ENCODE measurements at places on chromosomes 7 and 10. TPM values are rescaled to one million over a fixed set of nuclear protein-coding genes. Genes with fewer than 3 reads are reported as not detected.

Gene TMEM229A
- not detected for total RNA-seq

Gene IKZF5
- total RNA-seq = 7.5 TPM

Gene KNDC1
- not detected for total RNA-seq

Gene VSTM4
- 4.1 TPM for total RNA-seq

Gene NRCAM
- total RNA-seq = 1.5 TPM

Gene PKD2L1
- total RNA-seq = 1.9 TPM

- H3K27me3 ChIP-seq = no peaks in the 10 kb centered on the region
- no peaks in the 10 kb centered on the region for H3K4me1 ChIP-seq
- H3K36me3 ChIP-seq = no peaks in the 10 kb centered on the region
- no peak overlapping the region for H3K4me3 ChIP-seq
- no peak overlapping the region for H3K27ac ChIP-seq
These were observed 78.1 kb downstream of the TRRAP start for GRCh38 chr7:98956469-98956868.

DNA sequence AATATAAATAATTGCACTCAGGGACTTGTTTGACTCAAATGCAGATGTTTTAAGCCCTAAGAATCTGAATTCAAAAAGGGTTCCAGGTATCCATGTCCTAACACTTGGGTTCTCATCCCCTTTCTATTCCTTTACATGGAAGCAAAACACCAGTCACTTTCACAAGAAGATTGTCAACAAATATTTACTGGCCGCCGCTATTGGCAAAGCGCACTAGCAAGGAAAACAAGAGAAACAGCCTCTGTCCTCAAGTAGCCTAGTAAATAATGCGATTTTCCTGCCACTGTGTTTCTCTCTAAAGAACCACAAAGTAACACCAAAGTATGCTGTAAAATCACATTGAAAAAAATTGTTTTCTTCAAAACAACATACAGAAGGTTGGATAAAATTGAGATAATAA lies 66.7 kb upstream of the EZH2 start:
- no peaks in the 10 kb centered on the region for H3K36me3 ChIP-seq
- DNase-seq = no peak
- no peaks in the 10 kb centered on the region for H3K27me3 ChIP-seq
- H3K4me3 ChIP-seq = no peak overlapping the region
- no peaks in the 10 kb centered on the region for H3K4me1 ChIP-seq

DNA sequence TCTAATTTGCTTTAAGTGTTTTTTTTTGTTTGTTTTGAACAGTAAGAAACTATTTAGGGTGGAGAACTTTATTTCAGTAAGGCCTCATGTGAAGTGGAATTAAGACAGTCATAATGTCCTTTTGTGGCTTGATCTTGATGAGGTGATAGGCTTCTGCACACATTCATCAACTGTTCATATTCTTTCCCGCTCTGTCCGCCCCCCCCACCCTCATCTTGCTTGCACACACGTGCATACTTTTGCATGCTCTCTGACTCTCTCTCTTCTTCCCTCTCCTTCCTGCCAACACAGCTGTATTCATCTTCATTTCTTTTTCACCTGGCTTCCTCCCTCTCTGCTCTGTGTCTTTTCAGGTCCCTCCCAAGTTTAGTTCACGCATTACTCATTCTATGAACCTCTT lies 429.6 kb downstream of the AUTS2 start:
- no peaks in the 10 kb centered on the region for H3K36me3 ChIP-seq
- H3K27ac ChIP-seq = no peak overlapping the region
- no peaks in the 10 kb centered on the region for H3K4me1 ChIP-seq
- no peak for DNase-seq

DNA sequence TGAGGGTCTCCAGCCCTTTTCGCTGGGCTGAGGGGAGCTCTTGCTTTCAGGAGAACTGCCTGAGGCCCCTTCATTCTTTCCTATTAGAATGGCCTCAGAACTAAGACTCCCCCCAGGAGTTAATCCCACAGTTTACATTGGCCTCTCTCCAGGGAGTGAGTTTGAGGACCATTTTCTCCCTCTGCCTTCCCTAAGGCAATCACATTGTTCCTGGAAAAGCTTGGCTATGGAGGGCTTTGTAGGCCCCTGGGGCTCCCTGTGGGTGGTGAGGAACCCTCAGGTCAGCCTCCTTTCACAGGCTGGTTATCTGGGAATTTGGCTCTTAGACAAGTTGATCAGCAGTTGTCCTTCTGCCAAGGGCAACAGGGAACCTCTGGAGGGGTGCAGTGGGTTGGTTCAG lies 343.7 kb downstream of the RPS24 start:
- H3K4me3 ChIP-seq = no peak overlapping the region
- no peaks in the 10 kb centered on the region for H3K4me1 ChIP-seq

- H3K4me1 ChIP-seq = peaks cover 14% of the 10 kb centered on the region
- no peak overlapping the region for H3K27ac ChIP-seq
- no peaks in the 10 kb centered on the region for H3K36me3 ChIP-seq
- DNase-seq = no peak
- no peak overlapping the region for H3K4me3 ChIP-seq
These were observed 1.7 kb downstream of the NYAP1 start for GRCh38 chr7:100485471-100485876.

GRCh38 chr10:133069033-133069525 lies 18.6 kb upstream of the ADGRA1 start:
- no peaks in the 10 kb centered on the region for H3K4me1 ChIP-seq
- peaks cover 5% of the 10 kb centered on the region for H3K27me3 ChIP-seq
- no peaks in the 10 kb centered on the region for H3K36me3 ChIP-seq

DNA sequence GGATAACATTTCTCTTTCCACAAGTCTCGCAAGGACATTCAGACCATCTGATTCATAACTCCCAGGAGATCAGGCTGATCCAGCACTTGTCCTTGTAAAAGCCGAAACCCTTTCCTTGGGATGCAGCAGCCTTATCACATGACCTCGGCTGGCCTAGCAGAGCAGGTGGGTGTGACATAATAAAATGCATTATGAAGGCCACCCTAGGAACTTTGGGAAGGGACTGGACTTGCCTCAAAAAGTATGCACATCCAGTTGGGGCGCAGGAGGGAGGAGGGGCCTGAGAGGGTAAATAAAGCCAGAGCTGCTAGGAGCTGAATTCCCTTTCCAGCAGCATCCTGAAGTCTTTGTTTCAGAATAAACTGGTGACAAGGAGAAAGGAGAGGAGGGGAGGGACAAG lies 260.8 kb downstream of the SNX13 start:
- no peak overlapping the region for H3K4me3 ChIP-seq
- H3K27me3 ChIP-seq = no peaks in the 10 kb centered on the region
- H3K27ac ChIP-seq = no peak overlapping the region
- DNase-seq = no peak
- H3K36me3 ChIP-seq = no peaks in the 10 kb centered on the region

GRCh38 chr10:102433619-102434046 lies 1.3 kb upstream of the CUEDC2 start:
- no peak for DNase-seq
- peaks cover 16% of the 10 kb centered on the region for H3K4me1 ChIP-seq
- peaks cover 23% of the 10 kb centered on the region for H3K27me3 ChIP-seq
- no peak overlapping the region for H3K4me3 ChIP-seq
- H3K27ac ChIP-seq = no peak overlapping the region
- H3K36me3 ChIP-seq = no peaks in the 10 kb centered on the region

DNA sequence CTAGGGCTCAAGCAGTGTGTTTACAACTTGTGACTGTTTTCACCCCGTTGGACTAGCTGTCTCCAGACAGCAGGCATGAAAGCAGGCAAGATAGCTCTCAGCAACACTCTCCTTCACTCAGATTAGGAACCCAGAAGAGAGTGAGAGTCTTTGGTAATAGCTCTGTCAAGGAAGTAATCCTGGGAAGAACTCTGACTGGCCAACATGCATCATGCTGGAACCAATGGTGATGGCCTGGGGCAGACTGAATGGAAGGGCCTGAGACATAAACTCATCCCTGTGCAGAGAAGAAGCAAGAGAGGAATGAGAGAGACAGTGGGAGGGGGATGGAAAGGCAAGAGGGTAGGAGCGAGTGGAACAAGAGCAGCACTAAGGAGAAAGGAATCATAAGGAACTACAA lies 48.9 kb downstream of the AKR1D1 start:
- no peak overlapping the region for H3K4me3 ChIP-seq
- no peaks in the 10 kb centered on the region for H3K36me3 ChIP-seq
- no peak for DNase-seq
- H3K27ac ChIP-seq = no peak overlapping the region
- no peaks in the 10 kb centered on the region for H3K4me1 ChIP-seq
- H3K27me3 ChIP-seq = no peaks in the 10 kb centered on the region

Data from transverse colon (tissue), 4 donors.